Heart right ventricle (tissue), 16 donors: ENCODE measurements at places on chromosomes 2 and 18.

DNA sequence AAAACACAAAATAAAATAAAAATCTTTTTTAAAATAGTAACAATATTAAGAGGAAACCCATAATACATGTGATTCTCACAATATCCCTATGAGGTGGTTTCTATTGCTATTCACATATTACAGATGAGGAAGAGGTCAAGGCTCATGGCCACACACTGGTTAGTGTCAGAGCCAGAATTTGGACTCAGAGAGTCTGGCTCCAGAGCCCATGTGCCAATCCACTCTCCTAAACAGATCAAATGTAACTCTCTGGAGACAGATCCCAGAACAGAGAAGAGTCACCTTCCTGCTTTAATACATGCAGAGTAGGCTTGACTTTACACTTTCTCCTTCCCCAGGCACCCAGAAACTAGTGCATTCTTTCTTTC is 10.1 kb upstream of the SLC11A1 start:
- no peak for DNase-seq

GRCh38 chr2:119290859-119291587 is 67.4 kb downstream of the STEAP3 start:
- DNase-seq: peak; percentile 78

- DNase-seq: no peak
Observed at GRCh38 chr2:83565181-83565580, 893.9 kb downstream of the SUCLG1 start.

- peak; percentile 66 for DNase-seq
Observed at GRCh38 chr2:236177967-236178889, 10.0 kb upstream of the GBX2 start.

- no peak for DNase-seq
Observed at GRCh38 chr2:189210250-189211087, 30.9 kb upstream of the COL5A2 start.

DNA sequence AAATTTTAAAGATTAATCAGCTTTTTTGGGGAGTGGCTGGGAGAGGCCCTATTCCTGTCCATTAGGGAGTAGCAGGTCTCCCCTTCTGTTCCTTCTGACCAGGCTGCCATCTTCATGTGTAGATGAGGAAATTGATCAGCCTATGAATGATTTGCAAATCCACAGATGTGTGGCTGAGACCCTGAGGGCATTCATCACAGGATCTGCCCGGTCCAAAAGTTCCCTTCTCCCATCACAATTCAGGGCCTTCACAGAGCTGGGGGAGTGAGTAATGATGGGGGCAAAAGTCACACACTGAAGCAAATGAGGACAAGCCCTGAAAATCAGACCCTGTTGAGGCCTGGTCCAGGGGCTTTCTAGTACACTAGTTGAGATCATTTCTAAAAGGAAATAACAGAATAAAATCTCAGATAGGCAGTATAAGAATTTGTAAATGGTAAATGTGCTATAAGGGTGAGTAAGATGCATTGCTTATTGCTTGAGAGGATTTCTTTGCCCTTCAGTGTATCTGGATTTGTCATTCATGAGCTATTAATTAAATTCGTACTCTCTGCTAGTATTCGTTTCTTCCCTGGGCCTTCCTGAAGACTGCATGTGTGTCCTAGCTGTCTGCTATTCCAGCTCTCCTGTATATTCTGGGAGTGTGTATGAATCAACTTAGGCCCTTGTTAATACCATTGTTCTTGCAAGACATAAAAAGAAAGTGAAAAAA is 53.2 kb downstream of the SETBP1 start:
- DNase-seq: no peak

DNA sequence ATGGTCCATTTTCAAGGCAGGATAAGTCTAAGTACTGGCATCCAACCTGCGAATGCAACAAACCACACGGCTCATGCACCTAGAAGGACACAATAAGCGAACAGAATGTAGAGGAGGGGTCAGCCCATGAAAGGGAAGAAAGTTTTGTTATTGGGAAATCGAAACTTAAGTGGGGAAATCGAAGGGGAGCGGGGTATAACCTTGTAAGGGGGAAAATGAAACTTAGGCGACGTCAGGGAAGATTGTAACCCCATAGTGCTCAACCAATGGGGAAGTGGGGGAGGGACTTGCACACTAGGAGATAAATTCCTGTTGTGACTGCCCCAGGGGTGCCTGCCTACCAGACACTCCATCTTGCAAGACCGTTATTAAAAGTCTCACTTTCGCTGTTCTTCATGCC is 15.6 kb upstream of the OTOF start:
- no peak for DNase-seq

- no peak for DNase-seq
Observed at GRCh38 chr18:63808125-63808524, 32.9 kb downstream of the SERPINB7 start.

DNA sequence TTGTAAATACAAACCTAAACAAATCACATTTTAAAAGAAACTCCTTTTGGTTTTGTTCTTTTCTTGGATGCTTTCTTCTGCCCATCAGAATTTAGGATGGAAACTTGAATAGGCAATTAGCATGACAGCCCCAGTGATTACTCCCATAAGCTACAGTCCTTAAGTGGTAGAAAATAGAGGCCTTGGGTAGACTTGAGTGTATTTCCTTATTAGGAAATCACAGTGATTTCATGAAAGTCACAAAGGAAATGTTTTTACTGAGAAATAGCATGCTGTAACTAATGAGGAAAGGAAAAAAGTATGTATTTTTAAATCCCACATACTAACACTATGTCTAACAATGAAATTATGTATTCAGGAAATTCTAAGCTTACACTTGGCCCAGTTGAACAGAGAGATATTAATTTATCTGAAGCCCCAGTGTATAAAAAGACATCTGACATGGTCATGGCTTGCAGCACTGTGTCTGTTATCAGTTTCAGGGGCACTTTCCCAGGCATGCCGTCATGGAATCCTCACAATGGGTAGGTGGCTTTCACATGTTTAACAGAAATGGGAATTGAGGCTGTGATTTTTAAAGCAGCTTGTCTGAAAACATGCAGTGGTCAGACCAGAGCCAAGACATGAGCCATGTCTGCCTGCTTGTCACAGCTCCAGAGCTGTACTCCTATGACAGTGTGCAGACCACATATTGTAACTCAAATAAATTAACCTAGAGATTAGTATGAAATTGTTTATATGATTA is 79.7 kb upstream of the TRIB2 start:
- no peak for DNase-seq

DNA sequence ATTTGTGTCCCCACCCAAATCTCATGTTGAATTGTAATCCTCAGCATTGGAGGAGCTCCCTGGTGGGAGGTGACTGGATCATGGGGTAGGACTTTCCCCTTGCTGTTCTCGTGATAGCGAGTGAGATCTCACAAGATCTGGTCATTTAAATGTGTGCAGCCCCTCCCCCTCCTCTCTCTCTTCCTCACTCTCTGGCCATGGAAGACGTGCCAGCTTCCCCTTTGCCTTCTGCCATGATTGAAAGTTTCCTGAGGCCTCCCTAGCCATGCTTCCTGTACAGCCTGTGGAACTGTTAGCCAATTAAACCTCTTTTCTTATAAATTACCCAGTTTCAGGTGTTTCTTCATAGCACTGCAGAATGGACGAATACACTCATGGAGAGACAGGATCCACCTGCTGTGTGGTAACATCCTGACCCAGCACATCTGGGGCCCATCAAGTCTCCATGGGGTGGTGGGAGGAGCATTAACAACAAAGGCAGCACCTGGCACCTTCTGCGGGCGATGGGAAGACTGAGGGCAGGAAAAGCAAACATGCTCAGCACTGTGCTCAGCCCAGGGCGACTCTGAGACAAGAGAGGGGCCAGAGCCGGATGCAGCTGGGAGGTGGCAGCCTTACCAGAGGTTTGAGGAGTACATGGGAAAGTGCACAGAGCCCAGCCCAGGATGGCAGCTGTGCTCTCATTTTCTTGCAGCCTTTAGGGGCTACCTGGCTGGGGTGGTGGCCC is 16.2 kb upstream of the ALPP start:
- DNase-seq: no peak

GRCh38 chr2:205216092-205216491 is 466.2 kb upstream of the NRP2 start:
- DNase-seq: no peak

- DNase-seq: no peak
Observed at GRCh38 chr2:127034051-127034450, 72.9 kb downstream of the BIN1 start.

GRCh38 chr18:24793742-24794141 is 333.3 kb downstream of the HRH4 start:
- no peak for DNase-seq

- DNase-seq: no peak
Observed at GRCh38 chr18:53556450-53556849, 668.0 kb downstream of the MBD2 start.

GRCh38 chr2:26555246-26556133 is 77.6 kb upstream of the OTOF start:
- DNase-seq: no peak

DNA sequence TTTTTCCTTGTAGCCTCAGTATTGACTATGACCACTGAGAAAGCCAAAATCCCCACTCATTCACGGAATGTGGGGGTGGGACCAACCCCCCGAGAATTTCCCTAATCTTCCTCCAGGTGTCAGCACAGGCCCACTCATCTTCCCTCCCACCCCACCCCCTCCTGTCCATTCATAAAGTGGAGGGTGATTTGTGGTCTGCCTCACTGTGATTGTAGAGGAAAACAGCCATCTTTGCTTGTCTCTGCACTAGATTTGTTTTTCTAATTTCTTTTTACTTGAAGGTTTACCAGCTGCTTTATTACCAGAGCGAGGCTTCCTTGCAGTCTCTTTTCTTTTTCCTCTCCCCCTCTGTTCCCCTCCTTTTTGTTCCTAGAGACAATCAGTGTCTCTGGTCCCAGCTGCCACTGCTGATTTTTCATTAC is 171.8 kb downstream of the ICOS start:
- peak; percentile 16 for DNase-seq

DNA sequence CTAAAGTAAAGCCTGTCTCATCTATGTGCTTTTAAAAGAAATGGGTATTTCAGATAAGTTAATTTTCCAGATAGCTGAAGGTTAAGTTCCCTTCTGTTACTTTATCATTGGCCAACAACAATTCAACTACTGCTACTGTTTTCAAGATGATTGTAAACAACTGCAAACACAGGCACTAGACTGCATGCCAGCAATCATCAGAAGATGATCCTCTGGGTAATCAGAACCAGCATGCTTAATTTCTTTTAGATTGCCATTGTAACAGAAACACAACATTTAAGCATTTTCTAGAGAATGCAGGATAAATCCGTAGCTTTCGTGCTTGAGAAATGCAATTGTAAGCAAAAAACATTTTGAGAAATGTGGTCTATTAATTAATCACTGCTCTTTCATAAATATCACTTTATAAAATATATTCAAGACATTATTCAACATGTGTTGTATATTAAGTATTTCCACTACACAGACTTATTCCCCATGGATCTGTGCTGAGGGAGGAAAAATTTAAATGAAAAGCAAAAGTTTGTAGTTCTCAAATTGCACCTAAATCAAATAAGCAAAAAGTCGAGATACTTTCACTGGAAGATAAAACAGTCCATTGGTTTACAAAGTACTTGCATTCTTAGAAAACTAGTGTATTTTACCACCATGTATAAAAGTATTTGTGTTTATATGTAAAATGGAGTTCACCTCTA is 133.7 kb downstream of the ATL2 start:
- no peak for DNase-seq

DNA sequence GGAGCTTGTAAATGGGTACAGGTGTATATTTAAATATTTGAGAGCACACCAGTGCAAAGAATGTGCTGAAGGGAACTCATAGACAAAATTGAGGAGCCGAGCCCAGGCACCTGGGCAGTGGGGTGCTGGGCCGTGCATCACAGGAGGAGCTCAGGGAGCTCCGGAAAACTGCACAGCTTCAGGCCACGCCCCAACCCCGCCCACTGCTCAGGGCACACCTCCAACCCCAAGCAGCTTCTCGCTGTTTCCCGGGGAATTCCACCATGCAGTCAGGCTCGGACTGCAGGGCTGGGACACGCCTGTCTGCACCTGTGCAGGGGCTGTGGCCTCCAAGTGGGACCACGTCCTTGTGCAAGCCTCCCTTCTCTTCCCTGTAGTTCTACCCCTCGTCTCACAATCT is 243.0 kb downstream of the HDAC4 start:
- no peak for DNase-seq

DNA sequence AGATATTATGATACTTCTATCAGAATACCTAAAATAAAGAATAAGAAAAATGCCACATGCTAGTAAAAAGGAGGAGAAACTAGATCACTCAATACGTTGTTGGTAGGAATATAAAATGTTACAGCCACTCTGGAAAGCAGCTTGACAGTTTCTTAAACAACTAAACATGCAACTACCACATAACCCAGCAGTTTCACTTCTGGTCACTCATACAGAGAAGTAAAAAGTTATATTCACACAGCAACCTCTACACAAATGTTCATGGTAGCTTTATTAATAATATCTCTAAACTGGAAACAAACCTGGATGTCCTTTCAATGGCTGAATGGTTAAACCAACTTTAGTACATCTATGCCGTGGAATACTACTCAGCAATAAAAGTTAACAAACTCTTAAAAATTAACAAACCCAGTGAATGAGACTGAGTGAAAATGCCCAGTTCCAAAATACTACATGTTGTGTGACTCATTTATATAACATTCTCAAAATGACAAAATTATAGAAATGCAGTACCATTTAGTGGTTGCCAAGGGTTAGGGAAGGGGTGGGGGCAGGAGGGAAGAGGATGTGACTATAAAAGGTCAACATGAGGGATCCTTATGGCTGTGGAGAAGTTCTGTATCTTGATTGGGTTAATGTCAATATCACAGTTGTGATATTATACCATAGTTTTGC is 124.1 kb downstream of the MMADHC start:
- no peak for DNase-seq

DNA sequence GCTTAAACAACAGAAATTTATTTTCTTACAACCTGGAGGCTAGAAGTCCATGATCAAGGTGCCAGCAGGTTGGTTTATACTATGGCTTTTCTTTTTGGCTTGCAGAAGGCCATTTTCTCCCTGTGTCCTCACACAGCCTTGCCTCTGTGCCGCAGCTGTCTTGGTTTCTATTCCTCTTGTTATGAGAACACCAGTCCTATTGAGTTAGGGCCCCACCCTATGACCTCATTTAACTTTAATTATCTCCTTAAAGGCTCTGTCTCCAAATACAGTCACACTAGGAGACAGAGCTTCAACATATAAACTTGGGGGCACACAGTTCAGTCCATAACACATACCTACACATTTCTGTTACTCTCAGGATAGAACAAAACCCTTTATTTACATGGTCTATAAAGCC is 17.3 kb upstream of the RHOB start:
- DNase-seq: no peak

- DNase-seq: no peak
Observed at GRCh38 chr2:134244086-134244485, 9.8 kb upstream of the MGAT5 start.

DNA sequence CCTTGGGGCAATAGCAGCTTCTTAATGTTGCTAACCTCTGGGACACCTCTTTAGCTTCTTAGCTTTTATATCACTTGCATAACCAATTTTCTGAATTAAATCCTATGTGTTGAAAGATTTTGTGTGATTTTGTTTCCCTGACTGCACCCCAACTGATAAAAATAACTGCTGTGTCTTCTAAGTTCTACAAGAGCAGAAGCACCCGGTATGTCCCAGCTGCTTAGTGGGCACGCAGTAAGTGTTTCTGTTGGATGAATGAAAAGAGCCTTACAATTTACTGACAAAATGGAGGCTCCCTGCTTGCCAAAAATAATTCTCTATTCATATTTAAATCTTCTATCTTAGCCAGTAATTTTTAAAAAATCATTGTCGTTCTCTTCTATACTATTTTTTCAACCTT is 53.1 kb upstream of the GALNT5 start:
- no peak for DNase-seq

GRCh38 chr2:127107622-127107999 is 657 bp upstream of the BIN1 start:
- no peak for DNase-seq
